ENCODE measurements at places on chromosomes 11 and 22.
A peak's percentile ranks its signal among the peaks of the same experiment; 100 is the strongest.

- DNase-seq, result peak; percentile 77
Observed at GRCh38 chr11:16945671-16946469, 68.3 kb downstream of the PLEKHA7 start.

DNA sequence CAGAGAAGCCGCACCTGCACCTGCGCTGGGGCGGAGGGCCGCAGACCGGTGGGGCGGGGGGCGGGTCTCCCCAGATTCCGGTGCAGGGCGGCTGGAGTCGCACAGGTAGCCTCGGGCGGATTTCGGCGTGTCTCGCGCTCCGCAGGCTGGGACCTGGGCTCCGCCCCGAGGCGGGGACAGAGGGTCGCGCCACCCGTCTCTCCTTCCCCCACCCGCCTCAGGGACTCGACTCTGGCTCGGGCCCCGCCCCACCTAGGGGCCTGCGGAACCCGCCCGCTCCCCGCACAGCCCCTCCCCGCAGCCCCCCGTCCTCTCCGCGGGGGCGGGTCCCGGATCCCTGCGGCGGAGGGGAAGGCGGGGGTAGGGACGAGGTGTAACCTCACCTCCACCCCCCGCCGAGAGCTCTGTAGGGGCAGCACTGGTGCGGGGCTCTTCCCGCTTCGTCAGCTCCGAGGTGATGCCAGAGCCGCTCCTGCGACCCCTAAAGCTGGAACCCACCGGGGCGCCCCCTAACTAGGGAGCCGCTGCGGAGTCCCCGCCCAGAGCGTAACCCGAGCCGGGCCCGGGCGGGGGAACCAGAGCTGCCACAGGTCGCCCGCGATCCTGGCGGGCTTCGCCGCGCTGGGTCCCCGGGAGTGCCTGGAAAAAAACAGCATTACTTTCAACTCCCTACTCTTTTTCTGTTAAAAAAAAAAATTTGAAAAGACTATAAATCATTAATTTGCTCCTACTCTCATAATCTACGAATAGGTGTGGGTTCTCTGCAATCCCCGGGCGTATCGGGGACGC, at the start of gene SLC29A2:
SLC29A2 (minus strand) TSS at position 134 of the 789 bp plus-strand sequence. CDS start 169 bp downstream, outside the sequence.
- DNase-seq, result peak; percentile 96

- no peak for DNase-seq
Observed at GRCh38 chr11:109783840-109784239, 309.4 kb upstream of the ZC3H12C start.

GRCh38 chr11:102430158-102430836, 22.3 kb downstream of the TMEM123 start:
- no peak for DNase-seq

DNA sequence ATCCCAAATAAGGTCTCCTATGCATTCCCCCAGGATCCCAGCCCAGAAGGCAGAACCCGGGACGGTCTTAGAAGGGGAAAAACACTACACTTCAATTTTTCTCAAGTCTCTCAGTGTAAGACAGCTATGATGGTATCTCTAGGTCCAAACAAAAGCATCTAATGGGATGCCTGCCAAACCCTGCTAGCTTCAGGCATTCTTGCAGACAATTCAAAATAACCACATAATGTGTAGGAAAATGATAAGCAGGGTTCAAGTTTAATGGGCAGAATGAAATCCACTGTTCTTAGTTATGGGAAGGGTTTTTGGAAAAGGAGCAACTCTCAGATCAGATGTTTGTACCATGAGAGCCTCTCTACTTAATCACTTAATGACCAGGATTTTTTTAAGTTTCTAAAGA, 119.8 kb upstream of the ANO1 start:
- DNase-seq, result no peak

DNA sequence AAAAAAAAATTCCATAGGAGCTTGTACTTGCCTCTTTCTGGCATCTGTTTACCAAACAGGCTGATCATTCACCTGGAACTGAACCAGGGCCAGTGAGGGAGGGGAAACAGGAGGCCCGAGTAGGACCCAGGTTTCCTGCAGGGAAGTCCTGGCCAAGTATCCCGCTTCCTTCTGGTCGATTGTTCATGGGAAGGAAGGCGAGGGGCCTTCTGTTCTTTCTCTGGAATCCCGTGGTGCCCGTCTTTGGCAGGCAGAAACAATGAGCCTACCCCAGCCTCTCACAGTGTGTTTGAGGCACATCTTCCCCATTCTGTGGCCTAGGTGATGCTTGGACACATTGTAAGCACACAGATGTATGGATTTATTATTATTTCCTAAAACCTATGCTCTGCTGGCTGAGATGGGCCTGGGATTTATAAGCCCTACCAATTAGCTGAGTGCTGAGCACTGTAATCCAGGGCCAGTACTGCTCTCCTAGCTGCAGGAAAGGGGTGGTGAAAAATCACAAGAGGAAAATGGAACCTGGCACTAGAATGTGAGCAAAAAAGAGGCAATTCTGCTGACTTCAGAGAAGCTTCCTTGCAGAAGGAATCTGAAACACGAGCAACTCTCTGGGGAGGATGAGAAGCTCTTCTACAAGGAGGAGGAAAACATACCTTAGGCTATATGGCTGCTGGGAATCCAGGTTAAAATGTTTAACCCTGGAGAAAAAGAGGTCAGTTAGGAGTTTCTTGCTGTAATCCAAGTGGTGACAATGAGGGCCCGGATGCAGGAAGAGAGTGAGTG, 53.5 kb downstream of the PRR5L start:
- DNase-seq, result no peak

GRCh38 chr22:36323182-36323854, 64.4 kb downstream of the MYH9 start:
- DNase-seq, result no peak

DNA sequence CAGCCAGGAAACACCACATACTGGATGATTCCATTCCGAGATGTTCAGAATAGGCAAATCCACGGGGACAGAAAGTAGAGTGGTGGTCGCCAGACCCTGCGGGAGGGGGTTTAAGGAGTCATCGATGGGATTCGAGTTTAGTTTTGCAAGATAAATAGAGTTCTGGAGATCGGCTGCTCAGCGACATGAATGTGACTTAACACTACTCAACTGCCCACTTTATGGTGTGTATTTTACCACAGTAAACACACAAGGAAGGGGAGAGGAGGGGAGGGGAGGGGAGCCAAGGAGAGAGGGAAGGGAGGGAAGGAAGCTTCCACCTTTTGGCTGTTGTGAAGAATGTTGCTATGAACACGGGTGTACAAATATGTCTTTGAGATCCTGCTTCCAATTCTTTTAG, 10.4 kb upstream of the ARHGAP8 start:
- DNase-seq, result no peak

DNA sequence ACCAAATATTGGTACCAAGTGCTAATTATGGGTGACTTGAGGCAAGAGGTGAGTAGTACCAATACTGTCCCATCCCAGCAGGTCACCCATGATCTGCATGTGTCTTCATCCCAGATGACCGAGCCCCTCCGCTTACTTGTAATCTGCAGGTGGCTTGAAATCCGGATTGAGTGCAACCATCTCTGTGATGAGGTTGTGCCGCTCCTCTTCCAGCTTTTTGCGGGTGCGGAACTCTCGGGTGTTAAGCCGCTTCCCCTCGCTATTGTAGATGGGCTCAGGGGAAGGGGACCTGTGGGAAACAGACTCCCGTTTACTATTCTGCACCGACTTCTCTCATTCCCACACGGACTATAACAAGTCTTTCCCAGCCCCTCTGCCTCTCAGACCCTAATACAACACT, 8.2 kb downstream of the SF1 start:
- no peak for DNase-seq

GRCh38 chr22:21669026-21669425, 3.2 kb downstream of the PPIL2 start:
- DNase-seq, result no peak

GRCh38 chr11:109789901-109790300, 303.3 kb upstream of the ZC3H12C start:
- no peak for DNase-seq

- no peak for DNase-seq
Observed at GRCh38 chr22:23306438-23306921, 126.2 kb downstream of the BCR start.

DNA sequence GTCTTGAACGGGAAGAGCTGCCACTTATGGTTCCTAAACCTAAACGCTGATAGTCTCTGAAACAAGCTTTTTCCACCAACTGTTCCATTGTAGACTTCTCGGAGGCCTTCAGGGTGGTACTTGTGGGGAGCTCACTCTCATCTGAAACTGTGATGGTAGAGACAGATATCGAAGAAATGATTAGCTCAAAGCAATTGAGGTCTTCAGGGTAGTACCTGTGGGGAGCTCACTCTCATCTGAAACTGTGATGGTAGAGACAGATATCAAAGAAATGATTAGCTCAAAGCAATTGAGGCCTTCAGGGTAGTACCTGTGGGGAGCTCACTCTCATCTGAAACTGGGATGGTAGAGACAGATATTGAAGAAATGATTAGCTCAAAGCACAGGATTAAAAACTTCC, 175.7 kb downstream of the SWAP70 start:
- no peak for DNase-seq

- DNase-seq, result no peak
Observed at GRCh38 chr11:102120437-102120973, 10.3 kb downstream of the YAP1 start.

- no peak for DNase-seq
Observed at GRCh38 chr22:27810609-27811151, 9.1 kb upstream of the MN1 start.

DNA sequence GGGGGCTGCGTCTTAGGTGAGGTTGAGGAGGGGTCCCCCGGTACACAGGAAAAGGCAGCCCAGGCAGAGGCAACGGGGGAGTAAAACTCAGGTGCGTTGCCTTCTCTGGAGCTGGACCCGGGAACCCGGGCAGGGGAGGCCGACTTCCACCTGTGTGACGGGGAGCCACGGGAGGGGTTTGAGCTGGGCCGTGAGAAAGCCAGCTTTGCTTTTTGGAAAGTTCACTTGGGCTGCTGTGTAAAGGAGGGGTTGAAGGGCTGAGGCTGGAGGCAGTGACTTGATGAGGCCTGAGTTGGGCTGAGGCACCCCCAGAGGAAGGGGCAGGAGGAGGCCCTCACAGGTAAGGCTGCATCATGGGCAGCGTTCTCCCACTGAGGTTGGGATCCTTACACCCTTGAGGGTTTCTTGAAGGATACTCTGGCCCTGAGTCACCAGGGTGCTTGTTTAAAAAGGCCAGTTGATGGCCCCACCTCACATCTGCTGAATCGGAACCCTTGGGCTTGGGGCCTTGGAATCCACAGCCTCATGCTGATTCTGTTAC, 47.2 kb downstream of the CHRDL2 start:
- DNase-seq, result no peak

GRCh38 chr11:12975195-12975594, 33.9 kb upstream of the RASSF10 start:
- DNase-seq, result no peak

- no peak for DNase-seq
Observed at GRCh38 chr11:63608353-63609345, 5.6 kb downstream of the PLAAT3 start.

- DNase-seq, result no peak
Observed at GRCh38 chr11:1776331-1776851, 12.7 kb upstream of the CTSD start.

DNA sequence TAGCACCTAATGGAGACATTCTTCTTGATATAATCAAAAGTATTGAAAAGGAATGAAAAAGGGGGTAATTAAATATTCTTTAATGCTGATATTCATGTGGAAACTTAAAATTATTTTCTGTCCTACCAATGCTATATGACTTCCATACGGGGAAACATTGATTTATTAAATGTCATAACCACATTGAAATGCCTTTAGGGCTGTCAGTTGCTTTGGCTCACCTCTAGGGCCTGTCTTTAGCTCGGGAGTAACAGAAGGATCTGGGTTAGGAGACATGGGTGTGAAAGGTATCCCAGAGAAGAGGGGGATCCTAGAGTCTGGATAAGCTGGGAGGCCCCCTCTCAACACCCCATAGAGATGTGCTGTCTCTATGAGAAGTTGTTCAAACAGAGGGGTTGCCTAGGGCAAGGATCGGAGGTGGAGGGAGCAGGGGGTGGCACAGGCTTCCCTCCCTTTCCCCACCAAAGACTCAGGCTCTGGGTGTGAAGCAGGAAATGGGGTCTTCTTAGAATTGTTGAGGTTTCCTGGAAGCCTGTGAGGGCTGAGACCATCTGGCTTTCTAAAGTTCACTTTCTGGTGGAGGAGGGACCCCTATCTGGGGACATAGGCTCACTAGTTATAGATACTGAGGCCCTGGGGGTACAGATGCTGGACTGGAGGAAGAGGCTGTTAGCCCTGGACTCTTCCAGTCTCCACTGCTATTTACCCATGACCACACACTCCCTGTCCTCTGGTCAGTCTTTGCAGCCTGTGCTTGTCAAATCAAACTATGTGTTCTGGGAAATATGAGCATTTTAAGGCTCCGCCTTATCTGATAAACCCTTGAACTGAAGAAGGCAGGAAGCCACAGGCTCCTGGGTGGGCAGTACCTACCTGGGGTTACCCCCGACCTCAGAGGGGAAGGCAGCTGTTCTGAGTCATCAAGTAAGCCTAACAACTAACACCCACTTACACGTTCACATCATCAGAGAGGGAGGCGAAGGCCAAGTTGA, 55.8 kb upstream of the RRAS2 start:
- peak; percentile 44 for DNase-seq

GRCh38 chr11:11780858-11781257, 60.9 kb upstream of the USP47 start:
- no peak for DNase-seq

- DNase-seq, result no peak
Observed at GRCh38 chr11:64791781-64792291, 11.2 kb downstream of the MAP4K2 start.

GRCh38 chr11:96961931-96962330, 572.1 kb downstream of the JRKL start:
- DNase-seq, result no peak

- DNase-seq, result no peak
Observed at GRCh38 chr22:37351232-37351631, 68.9 kb downstream of the CYTH4 start.

DNA sequence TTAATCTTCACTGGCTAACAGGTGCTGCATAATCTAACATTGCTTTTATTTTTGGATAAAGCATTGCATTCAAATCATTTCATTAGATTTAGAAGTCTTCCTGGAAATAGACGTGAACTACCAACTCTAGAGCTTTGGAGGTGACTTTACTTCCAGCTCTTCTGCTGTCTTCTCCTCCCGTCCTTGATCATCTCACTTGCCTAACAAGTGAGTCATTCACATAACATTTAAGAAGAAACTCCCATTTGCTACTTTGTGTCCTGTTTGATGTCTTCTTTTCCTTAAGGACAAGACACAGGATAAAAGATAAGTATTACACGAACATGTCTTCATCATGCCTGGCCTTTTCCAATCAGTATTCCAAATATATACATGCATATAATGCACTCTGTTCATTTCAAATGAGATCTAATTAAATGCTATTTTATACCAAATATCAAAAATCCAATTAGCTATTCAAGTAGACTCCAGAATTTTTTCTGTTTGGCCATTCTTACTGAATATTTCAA, 88.3 kb downstream of the BDNF start:
- no peak for DNase-seq

- DNase-seq, result no peak
Observed at GRCh38 chr11:10631761-10632160, 61.8 kb downstream of the IRAG1 start.
